ENCODE measurements at places on chromosomes 5 and 9.

GRCh38 chr9:131416509-131416908 lies 22.6 kb downstream of the PRRC2B start:
- DNase-seq: no peak

DNA sequence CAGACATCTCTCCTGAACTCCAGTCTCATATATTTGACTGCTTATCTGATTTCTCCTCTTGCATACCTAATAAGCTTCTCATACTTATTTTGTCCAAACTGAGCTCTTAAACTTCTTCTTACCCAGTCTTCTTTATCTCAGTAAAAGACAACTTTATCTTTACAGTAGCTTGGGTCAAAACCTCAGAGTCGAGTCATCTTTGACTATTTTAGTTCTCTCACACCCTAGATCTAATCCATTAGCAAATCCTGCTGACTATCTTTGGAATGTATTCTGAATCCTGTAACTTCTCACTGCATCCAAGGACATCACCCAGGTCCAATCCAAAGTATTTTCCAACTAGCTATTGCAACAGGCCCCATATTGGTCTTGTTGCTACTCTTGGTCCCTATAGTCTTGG lies 11.8 kb upstream of the JAK2 start:
- no peak for DNase-seq

GRCh38 chr5:5716665-5717064 lies 294.2 kb downstream of the ICE1 start:
- no peak for DNase-seq

- DNase-seq: no peak
Measured at GRCh38 chr5:7754997-7755596, 95.8 kb downstream of the CFAP90 start.

DNA sequence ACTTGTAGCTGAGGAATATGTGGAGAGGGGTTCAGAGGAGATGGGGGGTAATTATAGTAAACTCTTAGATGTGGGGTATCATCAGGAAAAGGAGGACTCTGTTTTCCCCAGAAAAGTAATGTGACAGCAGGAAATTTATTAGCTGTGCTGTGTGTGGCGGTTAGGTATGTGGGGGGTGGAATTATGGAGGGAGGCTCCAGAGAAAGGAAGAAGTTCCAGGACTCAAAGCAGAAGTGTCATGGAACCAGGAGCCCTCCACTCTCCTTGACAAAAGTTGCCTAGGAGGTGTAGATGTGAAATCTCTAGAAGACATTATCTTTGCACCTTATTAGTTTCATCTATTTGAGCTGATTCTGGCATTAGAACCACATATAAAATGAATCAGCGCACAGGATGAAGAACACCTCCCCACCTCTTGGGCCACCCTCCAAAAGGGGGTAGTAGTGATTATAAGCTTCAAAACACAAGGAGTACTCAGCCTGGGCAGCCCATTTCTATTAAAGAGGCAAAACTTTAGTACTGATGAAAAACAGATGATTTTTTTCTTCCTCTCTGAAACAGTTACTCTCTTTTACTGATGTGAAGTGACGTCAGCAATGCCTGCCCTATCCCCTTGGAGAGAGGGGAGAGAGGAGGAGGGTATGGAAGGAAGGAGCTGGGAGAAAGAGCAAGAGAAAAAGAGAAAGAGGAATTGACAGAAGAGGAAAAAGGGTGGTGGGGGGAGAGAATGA lies 18.2 kb downstream of the NR2F1 start:
- DNase-seq: no peak

- DNase-seq: no peak
Measured at GRCh38 chr9:1580215-1580614, 434.9 kb upstream of the SMARCA2 start.

DNA sequence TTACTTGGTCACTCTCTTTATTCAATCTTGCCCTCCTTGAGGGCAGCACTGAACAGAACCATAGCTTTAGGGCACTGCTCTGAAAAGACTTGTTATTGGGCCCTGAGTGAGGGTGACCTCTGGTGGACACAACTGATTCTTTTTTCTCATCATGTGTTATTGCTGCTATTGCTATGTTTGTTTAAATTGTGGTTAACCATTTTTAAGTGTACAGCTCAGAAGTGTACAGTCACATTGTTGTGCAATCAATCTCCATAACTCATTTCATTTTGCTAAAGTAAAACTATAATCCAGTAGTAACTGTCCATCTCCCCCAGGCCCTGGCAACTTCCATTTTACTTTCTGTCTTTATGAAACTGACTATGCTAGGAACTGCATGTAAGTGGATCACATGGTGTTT lies 351.1 kb upstream of the RIOK2 start:
- DNase-seq: no peak

All from T-helper 17 cell (primary cell).